ENCODE measurements at places on chromosomes 16 and 17.
A peak's percentile ranks its signal among the peaks of the same experiment; 100 is the strongest.

DNA sequence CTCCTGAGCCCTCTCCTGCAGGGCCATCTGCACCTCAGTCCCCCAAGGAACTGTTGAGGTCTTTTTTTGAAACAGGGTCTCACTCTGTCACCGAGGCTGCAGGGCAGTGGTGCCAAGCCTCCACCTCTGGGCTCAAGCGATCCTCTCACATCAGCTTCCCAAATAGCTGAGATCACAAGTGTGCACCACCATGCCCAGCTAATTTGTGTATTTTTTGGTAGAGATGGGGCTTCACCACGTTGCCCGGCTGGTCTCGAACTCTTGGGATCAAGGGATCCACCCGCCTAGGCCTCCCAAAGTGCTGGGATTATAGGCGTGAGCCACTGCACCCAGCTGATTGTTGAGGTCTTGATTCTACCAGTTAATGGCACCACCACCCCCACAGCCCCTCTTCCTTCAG is 27.9 kb upstream of the ENDOV start:
- DNase-seq: no peak

- DNase-seq: no peak
Measured at GRCh38 chr17:8447799-8448198, 12.1 kb downstream of the NDEL1 start.

DNA sequence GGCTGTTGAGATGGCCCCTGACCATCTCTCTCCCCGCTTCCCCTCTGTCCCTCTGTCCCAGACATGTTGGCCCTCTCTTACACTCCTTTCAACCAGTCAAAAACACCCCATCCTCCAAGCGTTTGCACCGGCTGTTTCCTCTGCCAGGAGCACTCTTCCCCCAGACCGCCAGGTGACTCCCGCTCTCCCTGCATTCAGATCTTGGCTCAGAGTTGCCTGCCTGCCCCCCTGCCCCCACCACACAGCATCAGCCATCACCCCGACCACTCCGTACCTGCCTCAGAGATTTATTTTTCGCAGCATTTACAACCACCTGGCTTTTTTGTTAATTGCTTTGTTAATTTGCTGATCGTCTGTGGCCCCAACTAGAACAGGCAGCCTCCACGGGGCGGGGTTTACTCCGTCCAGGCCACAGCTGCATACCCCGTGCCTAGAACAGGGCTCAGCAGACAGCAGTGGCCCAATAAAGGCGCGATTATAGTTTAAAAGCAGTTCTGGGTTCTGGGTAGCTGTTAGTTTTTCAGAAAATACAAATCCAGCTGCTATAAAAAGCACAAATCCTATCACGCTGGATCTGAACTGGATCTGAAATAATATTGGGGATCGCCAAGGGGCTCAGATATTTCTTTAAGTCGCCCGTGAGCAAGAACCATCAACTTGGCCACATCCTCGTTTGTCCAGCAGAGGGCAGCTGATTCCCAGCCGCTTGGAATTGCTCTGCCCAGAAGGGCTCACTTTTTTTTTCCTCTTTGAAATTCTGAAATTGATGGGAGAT is 173.6 kb downstream of the IRF8 start:
- peak; percentile 50 for DNase-seq

GRCh38 chr16:14509055-14509454 is 121.0 kb downstream of the PARN start:
- peak; percentile 83 for DNase-seq

- no peak for DNase-seq
Measured at GRCh38 chr17:38970804-38971203, 3.6 kb upstream of the FBXO47 start.

DNA sequence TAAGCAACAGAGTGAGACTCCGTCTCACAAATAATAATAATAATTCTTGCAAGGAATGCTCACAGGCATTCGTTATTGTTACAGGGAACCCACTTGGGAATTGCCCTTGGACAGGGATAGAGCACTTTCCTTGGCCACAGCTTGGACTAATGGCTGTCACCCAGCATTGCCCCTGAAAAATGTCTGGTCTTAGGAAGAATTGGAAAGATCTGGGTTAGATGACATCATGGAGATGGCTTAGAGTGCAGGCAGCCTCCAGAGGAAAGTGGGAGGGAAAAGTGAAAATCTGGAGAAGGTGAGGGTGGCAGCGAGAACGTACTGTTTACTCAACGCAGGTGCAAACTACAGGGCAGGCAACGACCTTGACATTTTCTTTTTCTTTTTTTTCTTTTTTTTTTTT is 59.3 kb upstream of the MRTFB start:
- no peak for DNase-seq

GRCh38 chr16:3175157-3176093 is 12.6 kb upstream of the OR1F1 start:
- DNase-seq: no peak

DNA sequence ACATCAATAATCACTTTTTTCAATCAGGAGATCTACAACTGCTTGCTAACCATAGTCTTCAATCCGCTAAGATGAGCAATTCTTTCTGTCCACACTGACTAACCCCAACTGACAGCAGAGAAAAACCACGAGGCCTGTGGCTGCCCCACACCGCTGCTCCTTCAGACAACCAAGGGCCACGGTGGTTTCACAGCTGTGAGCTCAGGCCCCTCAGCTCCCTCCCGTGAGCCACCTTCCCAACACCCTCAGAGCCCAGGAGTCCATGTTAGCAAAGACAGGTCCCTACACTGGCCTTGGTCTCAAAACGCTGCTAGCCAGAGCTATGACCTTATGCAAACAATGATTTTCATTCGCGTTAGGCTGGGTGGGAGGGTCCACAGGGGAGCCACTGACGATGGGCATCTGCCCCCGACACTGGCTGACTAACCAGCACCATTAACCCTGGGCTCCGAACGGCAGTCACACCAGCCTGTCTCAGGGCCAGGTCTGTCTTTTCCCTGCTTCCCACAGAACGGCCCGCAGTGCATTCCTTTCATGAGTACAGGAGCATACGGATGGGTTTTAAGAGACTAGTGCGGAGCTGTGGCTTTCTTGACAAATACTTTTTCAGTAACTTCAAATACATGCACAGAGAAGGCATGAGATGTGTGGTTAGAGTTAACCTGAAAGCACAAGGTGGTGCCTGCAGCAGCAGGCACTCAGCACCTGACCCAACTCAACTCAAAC is 67.3 kb downstream of the ANKRD11 start:
- no peak for DNase-seq

- DNase-seq: no peak
Measured at GRCh38 chr16:11744075-11744470, 1.4 kb upstream of the TXNDC11 start.

GRCh38 chr17:44798356-44798755 is 31.7 kb downstream of the GJC1 start:
- no peak for DNase-seq

DNA sequence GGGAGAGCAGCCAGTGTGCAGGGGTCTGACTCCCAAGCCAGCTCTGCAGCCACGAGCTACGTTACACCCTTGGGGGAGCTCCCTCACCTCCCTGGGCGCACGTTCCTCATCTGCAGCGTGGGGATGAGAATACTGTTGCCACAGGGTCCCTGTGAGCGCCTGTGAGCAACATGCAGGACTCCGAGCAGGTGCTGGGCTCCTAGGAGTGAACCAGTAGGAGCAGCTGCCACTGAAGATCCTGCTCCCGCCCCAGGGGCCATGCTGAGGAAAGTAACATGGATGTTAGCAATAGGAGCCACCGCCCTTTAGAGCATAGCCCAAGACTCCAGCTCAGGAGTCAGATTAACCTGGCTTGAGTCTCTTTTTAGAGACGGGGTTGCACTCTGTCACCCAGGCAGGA is 15.9 kb downstream of the DNAAF1 start:
- DNase-seq: no peak

DNA sequence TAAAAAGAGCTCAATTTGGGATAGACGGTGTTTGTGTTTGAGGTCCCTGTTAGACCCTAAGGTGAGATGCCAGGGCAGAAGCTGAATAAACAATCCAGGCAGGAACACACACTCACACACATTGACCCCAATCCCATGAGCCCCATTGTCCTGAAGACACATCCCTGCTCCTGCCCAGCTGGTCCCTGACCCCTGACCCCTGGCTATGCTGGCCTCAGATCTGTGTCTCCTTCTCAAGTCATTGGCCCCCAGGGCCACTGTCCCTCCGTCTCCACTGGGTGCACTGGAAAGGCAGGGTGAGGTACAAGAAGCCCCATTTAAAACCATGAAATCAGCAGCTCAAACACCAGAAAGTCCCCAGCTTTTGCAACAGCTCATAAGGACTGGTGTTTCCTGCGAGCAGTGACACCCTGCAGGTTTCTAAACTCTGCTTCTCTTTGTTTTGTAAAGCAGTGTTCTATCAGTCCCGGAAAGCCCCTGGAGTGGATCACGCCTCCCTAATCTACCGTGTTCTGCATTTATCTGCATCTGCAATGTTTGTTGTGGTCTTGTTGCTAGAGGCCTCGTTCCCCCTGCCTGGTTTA is 18.0 kb upstream of the ASGR2 start:
- no peak for DNase-seq

DNA sequence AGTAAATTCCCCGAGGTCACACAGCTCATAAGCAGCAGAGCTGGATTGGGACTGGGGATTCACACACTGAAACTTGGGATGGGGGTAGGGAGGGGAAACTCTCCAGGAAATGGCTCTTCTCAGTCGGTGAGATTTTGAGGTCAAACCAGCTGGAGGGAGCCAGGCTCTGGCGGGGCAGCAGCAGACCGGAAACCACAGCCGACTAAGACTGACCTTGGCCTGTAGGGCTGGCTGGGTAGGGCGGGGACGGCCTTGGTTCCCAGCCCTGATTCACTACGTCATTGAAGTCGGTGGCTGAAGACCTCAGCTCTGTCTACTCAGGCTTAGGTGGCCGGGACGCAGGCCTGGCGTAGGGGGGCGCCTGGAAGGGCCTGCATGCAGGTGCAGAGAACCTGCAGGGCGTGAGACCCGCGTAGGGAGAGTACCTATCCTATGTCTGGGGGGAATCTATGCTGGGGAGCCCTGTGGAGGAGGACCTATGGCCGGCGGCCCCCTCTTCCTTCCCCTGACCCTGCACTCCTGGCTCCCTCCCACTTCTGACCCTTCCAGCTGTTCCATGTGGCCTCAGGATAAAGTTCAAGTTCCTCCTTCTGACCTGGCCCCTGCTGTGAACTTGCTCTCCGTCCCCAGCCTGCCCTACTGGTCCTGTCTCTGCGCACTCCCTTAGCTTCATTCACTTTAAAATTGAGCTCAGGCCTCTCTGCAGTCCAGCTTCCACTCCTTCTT is 11.9 kb upstream of the SLC4A1 start:
- peak; percentile 77 for DNase-seq

GRCh38 chr16:49581630-49582298 is 208.2 kb downstream of the C16orf78 start:
- no peak for DNase-seq

GRCh38 chr16:53892155-53892554 is 188.2 kb downstream of the FTO start:
- peak; percentile 21 for DNase-seq

DNA sequence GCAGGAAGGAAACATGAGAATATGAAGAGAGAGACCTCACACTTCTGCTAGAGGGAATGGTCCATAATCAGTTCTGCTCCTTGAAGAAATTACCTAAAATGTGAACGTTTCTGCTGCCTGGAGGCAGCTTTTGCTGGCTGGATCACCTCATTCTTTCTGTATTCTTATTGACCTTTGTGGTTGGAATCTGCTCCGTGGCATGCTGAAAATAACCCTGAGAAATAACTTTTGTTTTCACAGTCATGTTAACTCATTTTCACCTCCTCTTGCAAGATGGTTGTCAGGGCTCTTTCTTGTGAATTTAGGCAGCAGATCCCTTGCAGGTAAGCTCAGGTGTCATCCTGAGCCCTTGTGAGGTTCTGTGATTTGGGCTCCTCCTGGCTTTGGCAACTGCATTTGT is 70.2 kb downstream of the IRF8 start:
- DNase-seq: no peak

DNA sequence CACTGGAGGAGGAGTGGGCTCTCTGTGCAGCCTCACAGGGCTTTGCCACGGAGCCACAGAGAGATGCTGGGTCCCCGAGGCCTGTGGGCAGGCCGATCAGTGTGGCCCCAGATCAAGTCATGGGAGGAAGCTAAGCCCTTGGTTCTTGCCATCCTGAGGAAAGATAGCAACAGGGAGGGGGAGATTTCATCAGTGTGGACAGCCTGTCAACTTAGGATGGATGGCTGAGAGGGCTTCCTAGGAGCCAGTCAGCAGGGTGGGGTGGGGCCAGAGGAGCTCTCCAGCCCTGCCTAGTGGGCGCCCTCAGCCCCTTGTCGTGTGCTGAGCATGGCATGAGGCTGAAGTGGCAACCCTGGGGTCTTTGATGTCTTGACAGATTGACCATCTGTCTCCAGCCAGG is 3.9 kb downstream of the NXPH3 start:
- DNase-seq: no peak

DNA sequence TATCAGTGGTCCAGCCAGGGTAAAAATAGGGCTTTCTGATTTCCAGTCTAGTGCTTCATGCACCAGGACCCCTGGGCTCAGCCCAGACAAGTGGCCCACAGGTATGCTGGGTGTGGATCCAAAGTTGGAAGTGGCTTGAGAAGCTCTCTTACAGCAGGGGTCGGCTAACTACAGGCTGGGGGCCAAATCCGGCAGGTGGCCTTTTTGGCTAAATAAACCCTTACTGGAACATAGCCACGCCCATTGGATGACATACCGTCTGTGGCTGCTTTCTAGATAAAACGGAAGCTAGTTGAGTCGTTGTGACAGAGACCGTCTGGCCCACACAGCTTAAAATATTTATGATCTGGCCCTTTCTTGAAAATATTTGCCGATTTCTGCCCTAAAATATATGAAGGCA is 119.0 kb upstream of the CDC42EP4 start:
- DNase-seq: peak; percentile 70

DNA sequence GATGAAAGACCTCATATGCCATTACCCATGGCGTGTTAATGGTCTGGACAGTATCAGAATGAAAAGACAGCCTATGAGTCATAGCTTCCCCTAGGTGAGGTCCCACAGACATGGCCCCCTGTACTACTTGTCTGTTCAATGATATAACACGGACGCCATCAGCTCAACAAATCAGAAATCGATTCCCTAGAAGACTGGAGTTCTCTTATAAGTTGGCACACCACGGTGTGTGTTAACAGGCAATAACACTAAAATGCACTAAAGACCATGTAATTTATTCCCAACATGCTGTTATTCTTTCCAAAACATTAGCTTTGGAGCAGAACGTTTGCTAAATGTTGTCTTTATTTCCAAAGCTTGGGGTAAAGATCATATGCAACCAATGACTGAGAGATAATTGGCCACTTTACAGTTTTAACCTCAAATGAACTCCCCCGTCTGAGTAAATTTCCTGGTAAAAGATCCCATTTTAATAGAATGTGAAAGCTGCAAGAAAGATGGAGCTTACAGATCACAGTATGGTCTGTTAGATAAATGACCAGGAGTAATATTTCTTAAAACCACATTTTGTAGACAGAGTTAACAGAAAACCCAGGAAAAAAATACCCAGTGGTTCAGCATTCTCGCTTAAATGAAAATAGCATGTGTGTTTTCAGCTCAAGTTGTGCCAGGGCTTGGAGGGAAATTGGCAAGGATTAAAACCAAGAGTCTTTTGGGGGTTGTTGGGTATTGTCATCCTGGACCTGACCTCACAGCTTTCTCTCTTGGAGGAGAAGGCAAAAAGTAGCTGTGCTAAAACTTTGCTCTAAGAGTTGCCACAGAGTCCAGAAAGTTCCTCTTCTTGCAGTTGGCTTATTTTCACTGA is 65.9 kb downstream of the PCTP start:
- DNase-seq: peak; percentile 33
